Left lobe of liver (tissue), 2 donors: ENCODE measurements at places on chromosomes 4 and X. TPM values are rescaled to one million over a fixed set of nuclear protein-coding genes. Genes with fewer than 3 reads are reported as not detected.

The MAGEB2 gene
- total RNA-seq, result 0.15 TPM

DNA sequence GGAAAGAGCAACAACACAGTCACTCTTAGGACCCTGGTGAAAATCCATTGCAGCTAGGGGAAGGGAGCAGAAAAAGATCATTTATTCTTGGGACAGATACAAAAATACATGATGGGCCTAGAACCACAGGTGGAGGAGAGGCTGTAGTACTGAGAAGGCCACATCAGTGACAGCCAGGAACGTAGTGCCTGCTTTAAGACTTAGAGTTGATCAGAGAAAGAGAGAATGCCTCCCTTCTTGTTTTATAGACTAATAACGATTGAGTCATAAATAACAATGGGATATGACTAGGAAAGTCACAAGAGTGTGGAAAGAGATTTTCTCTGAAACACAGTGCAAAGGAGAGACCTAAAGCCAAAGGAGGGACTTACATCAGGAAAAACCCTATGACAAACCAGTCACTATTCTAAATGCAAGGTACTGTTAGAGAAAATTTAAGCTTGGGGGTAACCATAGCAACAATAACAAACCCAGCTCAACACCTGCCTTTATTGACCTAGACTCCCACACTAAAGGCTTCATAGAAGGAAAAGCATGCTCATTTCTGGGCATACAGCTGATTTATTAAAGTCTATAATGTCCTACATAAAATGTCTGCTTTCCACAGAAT lies 1015.0 kb upstream of the GRID2 start:
- DNase-seq, result no peak

- peak; percentile 96 for DNase-seq
These were observed at the start of gene SOWAHB for GRCh38 chr4:76897536-76898384. Gene SOWAHB (minus strand): TSS chr4:76898144. CDS start chr4:76897849, 295 bp downstream.

DNA sequence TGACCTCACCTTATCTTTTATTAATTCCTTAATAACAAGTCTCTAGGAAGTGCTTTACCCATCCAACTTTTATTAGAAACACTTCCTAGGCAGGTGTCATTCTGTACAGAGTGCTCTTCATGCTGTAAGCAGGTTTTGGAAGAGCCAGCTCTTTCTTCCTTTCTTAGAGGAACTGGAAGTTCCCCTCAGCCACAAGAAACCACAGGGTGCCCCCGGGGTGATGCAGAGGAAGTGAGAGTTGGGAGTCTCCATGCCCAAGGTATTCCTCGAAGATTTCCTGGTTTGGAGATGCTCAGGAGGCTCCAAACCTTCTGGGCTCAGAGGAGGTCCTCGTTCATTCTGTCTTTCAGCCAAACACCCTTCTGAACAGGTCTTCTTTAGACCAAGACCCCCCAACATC lies 83.8 kb downstream of the EGF start:
- DNase-seq, result no peak
